ENCODE measurements at places on chromosomes 2 and 18.

DNA sequence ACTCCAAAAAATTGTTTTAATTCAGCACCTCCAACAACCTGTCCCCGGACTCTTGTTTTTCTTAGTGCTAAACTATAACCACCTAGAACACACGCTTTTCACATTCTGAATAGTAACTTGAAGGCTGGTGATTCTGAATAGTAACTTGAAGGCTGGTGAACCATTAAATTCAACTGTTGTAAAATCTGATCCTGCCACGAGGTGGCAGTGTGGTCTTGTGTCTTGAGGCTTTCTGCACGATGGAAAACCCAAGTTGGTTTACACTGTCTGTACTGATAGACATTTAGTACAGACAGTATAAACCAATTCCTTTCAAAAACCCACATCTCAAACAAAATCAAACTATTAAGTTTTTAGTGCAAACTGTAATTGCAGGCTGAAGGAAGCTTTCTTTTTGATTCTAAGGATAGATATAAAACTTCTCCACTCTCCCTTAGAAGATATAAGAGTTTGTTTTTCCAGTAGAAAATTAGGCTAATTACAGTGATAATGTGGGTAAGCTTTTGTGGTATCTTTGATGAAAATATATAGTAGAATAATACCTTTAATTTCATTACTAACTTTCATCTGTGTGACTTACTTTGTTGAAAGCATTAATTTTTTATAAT lies 57.6 kb downstream of the VAPA start:
- DNase-seq, result peak; percentile 77

DNA sequence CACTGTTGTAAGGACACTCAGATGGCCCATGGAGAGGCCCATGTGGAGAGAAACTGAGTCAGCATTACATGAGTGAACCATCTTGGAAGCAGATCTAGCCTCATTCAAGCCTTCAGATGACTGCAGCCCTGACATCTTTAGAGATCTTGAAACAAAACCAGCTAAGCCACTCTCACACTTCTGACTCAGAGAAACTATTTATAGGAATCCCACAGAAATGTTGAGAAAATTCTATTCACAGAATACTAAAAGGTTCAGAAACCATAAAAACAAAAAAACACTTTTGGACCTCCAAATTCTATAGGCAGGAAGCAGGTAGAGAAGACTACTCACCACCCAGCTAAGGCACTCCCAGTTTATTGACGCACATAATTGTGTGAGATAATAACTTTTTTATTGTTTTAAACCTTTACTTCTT lies 8.7 kb downstream of the TMEM169 start:
- DNase-seq, result no peak

DNA sequence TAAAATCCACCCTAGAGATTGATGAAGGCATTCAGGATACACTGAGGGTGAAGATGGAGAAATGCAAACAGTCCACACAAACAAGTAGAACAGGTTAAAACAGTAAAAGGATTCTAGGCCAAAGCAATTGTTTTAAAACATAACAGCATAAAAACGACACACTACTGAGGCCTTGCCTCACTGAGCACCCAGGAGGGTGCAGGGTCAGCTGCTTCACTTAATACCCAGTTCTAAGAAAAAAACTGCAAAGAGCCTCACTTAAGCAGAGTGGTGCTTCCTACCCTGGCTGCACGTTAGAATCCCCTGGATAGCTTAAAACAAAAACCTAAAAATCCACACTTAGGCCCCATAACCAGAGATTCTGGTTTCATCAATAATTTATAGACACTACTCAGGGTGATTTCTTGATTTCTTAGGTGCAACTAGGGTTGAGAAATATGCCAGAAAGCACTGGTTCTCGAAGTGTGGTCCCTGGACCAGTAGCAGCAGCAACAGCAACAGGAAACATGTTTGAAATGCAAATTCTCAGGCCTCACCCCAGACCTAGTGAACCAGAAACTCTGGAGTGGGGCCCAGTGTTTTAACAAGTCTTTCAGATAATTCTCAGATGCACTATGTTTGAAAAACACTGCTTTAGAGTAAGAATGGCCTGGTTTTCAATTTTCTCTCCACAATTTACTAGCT lies 279.1 kb downstream of the ZEB2 start:
- no peak for DNase-seq

GRCh38 chr2:5685225-5685624 lies 7.0 kb upstream of the SOX11 start:
- no peak for DNase-seq

GRCh38 chr2:42900289-42900891 lies 108.0 kb upstream of the HAAO start:
- no peak for DNase-seq

DNA sequence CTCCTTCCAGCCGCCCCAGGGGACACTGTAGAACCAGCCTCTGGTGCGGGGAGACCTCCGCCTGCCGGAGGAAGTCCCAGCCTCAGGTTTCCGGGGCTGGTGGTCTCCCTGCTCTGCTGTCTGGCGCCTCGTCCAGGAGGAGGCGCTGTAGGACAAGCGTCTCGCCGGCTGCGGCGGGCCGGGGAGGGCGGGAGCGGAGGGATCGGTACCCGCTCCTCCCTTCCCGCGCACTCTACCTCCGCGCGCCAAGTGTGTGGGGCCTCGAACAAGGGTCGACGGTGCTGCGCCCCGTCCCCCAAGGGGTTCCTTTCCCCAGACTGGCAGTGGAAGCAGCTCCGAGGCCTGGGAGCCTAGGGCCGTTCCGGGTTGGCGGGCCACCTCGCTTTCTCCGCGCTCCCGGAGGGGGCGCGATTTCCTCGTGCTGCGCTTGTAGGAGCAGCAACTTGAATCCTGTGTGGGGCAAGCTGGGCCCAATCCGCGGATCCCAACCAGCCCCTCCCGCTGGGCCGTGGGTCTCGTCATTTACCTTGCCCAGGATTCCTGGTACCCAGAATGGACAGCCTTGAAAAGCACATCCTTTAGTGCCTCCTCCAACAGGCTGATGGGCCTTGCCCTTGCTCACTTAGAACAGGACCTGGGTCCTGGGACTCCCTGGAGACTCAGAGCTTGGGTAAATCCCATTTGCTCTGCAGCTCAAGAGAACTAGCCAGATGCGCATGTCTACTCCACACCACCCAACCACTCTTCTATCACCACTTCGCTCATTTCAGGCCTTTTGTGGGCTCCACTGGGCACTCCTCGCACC lies 10.6 kb upstream of the HOXD4 start:
- DNase-seq, result peak; percentile 75

- no peak for DNase-seq
These were observed 24.5 kb upstream of the RAPH1 start for GRCh38 chr2:203559641-203560040.

GRCh38 chr2:219369447-219369861 lies 18.3 kb downstream of the DNPEP start:
- peak; percentile 32 for DNase-seq

DNA sequence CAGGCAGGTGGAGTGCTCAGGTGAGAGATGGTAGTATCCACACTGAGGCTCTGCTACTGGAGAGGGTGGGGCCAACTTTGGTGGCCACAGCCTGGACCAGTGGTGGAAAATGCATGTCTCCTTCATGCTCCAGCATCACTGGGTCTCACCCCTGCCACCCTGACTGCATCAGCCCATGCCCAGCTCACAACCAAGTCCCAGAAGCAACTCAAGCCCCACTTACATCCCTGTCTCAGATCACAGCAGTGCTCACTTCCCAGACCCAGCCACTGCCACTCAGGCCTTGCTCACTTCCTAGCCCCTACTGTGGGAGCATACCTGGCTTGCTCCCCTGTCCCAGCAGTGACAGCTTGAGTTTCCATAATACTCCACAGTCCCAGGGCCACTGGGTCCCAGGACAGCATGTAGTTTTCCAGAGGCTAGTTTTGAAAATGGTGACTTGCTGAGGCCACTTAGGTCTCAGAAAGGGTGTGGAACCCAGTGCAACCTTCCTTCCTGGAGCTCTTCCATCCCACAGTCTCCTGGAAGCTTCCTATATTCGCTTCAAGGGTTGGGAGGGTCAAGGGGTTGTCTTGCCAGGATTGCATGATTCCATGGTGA lies 58.8 kb downstream of the GPC1 start:
- no peak for DNase-seq

- DNase-seq, result peak; percentile 77
These were observed 116.0 kb downstream of the COPS8 start for GRCh38 chr2:237201461-237202287.
